ENCODE measurements at places on chromosomes 2 and 18.

- no peak for DNase-seq
Measured at GRCh38 chr2:76975752-76976151, 546.4 kb downstream of the LRRTM4 start.

- no peak for DNase-seq
Measured at GRCh38 chr2:217060516-217060915, 200.7 kb upstream of the TNP1 start.

- DNase-seq: no peak
Measured at GRCh38 chr18:46184727-46185126, 80.5 kb downstream of the HAUS1 start.

DNA sequence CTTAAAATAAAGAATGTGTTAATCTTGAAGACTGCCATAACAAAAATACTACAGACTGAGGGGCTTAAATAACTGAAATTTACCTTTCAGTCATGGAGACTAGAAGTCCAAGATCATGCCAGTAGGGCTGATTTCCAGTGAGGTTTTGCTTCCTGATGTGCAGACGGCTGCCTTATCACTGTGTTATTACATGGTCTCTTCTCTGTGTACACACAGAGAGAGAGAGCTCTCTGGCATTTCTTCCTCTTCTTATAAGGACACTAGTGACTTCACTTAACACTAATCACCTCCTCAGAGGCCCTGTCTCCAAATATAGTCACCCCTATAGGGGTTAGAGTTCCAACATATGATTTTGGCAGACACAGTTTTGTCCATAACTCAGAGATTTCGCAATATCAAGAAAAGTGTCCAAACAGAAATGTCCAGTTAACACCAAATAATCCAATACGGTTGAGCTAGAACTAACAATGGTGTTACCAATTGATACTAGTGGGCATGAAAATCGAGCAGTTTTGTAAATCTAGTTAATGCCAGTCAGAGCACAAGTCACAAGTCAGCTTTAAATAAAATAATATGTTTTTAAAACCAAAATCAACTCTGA is 399.8 kb downstream of the ADCYAP1 start:
- no peak for DNase-seq

GRCh38 chr2:99756059-99756458 is 266.2 kb upstream of the REV1 start:
- DNase-seq: no peak

- DNase-seq: no peak
Measured at GRCh38 chr2:109024477-109024876, 35.5 kb upstream of the EDAR start.

GRCh38 chr2:8636041-8636491 is 45.8 kb upstream of the ID2 start:
- DNase-seq: no peak

GRCh38 chr2:197086500-197086899 is 160.0 kb upstream of the PGAP1 start:
- DNase-seq: no peak

DNA sequence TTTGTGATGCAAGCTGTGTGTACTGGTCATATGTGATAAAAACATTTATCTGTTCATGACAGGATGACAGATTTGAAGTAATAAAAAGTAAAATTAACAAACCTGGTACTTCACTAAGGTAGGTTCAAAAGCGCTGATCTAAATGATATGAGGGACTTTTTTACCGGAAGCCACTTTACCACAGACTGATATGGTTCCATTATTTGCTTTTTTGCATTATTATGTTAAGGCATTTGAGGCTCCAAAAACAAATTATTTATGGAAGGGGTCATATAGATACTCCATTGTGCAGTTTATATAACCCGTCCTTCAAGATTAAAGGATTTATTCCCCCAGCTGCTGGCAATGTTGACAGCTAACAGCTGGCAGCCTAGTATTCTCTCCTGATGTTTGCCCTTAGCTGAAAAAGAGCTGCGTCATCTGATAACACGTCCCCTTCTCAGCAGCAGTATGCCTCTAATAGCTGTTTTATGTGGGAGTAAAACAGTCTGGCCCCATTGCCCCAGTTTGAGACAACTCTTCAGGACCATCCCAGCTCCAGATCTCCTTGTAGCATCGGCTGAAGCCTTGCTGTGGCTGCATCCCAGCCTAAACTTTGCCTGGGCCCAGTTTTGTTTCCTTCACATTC is 84.8 kb upstream of the XIRP2 start:
- no peak for DNase-seq

- DNase-seq: no peak
Measured at GRCh38 chr2:11539317-11540147, 5.7 kb downstream of the GREB1 start.

DNA sequence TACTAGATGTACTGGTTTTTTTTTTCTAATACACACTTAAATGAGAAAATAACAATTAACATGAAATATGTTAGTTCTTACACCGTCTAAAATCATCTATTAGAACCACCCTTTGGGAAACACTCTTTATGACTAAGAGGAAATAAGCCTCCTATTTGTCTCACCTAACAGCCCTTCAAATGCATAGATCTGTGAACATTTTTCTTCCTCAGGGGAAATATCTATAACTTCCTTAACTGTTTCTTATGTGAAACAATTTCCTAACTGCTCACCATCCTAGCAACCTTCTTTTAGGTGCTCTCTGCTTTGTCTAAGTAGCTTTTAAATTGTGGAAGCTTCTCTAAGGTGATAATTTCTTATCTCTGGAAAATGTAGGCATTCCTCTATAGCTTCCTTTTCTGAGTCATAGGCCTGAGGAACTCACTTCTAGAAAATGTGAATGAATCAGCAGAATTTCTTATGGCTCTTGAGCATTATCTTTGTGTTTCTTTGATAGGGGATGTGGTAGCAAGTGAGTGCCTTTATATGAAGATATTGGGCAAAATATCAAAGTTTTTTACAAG is 56.1 kb downstream of the CNTNAP5 start:
- peak; percentile 81 for DNase-seq

GRCh38 chr18:63234841-63235240 is 84.7 kb downstream of the BCL2 start:
- no peak for DNase-seq

GRCh38 chr2:182866461-182867406 is at the start of gene FRZB:
FRZB (minus strand) TSS chr2:182866637; CDS start chr2:182866552, 85 bp downstream.
- no peak for DNase-seq

- DNase-seq: no peak
Measured at GRCh38 chr2:161337247-161337646, 29.0 kb downstream of the PSMD14 start.

GRCh38 chr2:178796079-178796677 is 11.0 kb downstream of the TTN start:
- peak; percentile 57 for DNase-seq

GRCh38 chr18:74149878-74150277 is 1.6 kb downstream of the TIMM21 start:
- no peak for DNase-seq

DNA sequence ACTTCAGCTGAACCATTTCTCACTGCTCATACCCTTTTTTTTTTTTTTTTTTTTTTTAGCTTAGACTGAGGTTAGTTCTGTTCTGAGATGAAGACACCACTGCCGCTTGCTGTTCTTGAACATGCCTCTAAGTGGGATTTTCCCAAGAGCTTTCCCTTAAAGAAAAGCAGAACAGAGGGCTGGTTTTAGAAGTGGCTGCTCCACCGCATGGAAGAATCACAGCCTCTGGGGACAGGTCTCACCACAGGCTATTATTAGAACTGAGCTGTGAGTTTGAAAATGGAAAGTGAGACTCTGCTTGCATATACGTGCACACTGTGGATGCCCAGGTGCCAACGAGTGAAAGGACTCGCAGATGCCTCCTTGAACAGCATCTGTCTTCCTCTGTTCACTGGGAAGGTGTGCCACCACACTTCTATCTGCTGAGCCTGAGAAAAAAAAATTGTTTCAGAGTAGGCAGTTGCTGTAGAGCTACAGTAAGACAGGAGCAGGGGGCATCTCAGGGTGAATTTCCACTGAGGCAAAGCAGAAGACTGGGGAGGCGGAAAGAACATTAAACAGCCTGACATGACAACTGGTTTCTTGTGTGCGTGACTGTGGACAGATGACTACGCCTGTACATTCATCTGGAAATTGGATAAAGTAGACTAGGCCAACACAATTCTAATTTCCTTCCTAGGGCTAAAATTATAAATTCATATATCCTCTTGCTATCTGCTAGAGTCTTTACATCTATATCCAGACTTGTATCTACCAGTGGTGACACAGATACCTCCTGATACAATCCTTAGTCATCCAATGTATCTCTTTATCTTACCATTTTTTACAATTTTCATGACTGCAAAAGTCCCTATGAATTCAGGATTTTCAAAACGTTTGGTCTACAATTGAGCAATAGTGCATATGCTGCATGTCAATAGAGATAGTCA is 1045.7 kb upstream of the CELF4 start:
- DNase-seq: no peak

DNA sequence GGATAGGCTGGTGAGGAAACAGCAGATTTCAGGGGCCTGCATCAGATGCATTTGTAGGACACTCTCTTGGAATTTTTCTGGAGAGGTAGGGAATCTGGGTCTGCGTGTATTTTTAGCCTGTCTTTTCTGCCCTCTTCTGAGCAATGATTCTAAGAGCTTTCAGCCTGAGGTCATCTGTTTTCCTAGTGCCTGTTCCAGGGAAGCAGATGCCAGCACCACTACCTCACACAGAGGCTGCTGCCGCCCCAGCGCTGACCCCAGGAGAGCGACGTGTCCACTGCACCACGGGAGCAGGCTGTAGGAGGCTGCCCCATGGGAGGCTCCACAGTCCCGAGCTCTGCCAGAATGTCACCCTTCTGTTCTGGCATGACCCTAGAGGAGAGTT is 316.5 kb downstream of the CYP26B1 start:
- peak; percentile 13 for DNase-seq
